Spleen (tissue), 13 donors: ENCODE measurements at places on chromosomes 5 and 9. TPM values are rescaled to one million over a fixed set of nuclear protein-coding genes. Genes with fewer than 3 reads are reported as not detected.

DNA sequence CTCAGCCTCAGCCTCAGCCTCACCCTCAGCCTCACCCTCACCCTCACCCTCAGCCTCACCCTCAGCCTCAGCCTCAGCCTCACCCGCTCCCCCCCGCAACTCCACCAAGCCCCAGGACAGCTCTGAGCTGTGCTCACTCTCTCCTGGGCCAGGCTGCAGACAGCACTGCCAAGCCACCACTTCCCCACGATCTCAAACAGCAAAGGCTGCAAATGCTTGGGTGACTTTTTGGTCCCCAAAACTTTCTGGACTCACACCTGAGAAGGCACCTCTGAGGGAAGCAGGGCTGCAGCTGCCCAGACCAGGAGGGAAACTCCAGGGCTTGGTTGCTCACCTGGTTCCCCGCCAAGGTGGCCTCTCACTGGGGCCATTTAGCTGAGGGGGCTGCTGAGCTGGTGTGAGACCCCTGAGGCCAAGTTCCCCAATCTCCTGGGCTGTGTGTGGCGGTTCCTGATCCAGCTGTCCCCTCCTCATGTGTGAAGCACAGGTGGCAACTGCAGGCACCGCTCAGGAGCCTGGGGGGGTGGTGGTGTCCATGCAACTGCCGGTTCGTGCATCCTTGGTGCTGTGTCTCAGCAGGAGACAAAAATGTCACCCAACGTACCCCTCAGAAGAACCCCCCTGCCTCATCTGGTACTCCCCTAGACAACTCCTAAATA lies 17.8 kb downstream of the MRPL36 start:
- H3K4me1 ChIP-seq: no peaks in the 10 kb centered on the region
- peak; percentile 62 for DNase-seq
- no peak overlapping the region for H3K4me3 ChIP-seq
- H3K36me3 ChIP-seq: no peaks in the 10 kb centered on the region
- H3K27ac ChIP-seq: no peak overlapping the region

The FAM151B gene
- polyA plus RNA-seq: 0.44 TPM

DNA sequence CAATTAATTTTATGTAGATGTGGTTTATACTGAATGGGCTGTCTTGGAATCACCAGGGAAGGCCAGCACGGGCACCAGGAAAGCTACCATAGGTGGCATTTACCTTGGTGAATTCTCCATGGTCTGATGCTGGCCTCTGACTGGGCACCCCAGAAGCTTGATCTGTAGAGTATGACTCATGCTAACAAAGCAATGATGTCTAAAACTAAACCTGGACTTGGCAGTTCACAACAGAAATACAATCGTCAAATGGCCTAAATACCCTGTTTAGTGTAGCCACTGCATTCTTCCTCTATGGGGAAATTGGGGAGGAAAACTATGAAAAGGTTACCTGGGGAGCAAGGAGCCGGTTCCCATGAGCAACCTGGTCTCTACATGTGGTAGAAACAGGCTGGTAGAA lies 98.0 kb downstream of the ATPSCKMT start:
- no peaks in the 10 kb centered on the region for H3K36me3 ChIP-seq
- H3K27me3 ChIP-seq: no peaks in the 10 kb centered on the region
- H3K4me1 ChIP-seq: no peaks in the 10 kb centered on the region
- no peak overlapping the region for H3K4me3 ChIP-seq

The QRFP gene
- 0.13 TPM for polyA plus RNA-seq

- no peaks in the 10 kb centered on the region for H3K4me1 ChIP-seq
Observed at GRCh38 chr9:132811985-132812384, 66.1 kb downstream of the AK8 start.

DNA sequence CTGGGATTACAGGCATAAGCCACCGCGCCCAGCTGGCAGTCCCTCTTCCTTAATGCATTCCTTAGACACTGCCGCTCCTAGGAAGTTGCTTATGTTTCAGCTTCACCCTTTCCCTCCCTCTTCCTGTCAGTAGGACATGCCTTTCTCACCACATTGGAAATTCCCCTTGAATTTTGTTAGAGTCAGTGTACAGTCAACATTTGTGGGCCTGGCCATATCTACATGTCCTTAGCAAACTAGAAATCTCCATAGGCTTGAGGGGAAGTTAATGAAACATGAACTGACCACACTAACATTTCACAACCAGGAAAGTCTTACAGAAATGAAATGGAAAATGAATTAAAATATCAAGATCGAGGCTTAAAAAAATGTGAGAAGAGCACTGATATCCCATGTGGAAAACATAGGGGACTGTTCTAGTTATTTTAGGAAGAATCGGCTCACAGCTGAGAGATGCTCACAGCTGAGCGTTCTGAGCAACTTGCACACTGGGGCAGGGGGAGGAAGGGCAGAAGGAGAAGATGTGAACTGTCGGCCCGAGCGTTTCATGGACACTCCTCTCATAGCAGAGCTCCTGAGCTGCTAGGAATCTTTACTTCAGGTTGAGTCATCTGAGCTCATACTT lies 21.1 kb upstream of the LVRN start:
- H3K4me3 ChIP-seq: no peak overlapping the region
- no peak overlapping the region for H3K27ac ChIP-seq
- no peaks in the 10 kb centered on the region for H3K4me1 ChIP-seq
- no peaks in the 10 kb centered on the region for H3K27me3 ChIP-seq
- no peaks in the 10 kb centered on the region for H3K36me3 ChIP-seq
- no peak for DNase-seq

The CCL27 gene
- 0.08 TPM for polyA plus RNA-seq

The CCNG1 gene
- 91.6 TPM for polyA plus RNA-seq

DNA sequence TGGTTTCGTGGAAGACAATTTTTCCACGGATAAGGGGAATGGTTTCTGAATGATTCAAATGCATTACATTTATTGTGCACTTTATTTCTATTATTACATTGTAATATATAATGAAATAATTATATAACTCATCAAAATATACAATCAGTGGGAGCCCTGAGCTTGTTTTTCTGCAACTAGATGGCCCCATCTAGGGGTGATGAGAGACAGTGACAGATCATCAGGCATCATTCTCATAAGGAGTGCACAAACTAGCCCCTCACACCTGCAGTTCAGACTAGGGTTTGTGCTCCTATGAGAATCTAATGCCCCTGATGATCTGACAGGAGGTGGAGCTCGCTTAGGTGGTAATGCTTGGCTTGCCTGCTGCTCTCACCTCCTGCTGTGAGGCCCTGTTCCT lies 6.4 kb downstream of the ISCA1 start:
- no peak for DNase-seq
- H3K27me3 ChIP-seq: no peaks in the 10 kb centered on the region
- peaks cover 2% of the 10 kb centered on the region for H3K36me3 ChIP-seq
- H3K4me1 ChIP-seq: peaks cover 20% of the 10 kb centered on the region
- no peak overlapping the region for H3K27ac ChIP-seq

DNA sequence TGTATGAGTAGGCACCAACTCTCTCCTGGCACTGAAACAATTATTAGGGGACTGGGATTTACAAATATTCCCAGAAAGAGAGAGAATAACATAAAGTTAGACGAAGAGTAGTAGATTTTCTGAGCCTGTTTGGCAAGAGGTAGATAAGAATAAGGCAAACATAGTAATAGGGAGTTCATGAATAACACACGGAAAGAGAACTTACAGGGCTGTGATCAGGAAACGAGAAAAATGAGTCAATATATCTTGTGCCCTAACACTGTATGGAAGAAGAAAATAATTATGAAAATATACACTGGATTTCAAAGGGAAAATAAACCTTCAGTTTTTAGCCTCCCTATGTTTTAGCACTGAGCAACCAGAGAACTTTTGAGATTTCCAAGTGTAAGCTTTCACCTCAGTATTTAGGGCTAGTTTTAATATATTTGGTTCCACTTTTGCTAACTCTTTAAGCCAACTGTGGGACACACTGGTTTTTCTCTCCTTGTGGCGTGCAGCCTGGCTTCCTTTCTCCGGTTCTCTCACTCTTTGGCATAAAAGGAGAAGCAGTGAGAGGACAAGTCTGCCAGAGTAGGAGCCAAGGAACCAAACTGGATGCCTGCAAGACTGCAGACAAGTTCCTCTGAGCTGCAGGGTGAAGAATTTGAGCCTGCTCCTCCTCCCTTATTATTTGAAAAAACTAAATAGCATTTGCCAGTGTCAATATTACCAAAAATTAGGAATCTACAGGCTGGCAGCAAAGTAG lies 6.6 kb upstream of the KCNN2 start:
- DNase-seq: no peak
- no peak overlapping the region for H3K27ac ChIP-seq
- H3K36me3 ChIP-seq: no peaks in the 10 kb centered on the region
- peaks cover 22% of the 10 kb centered on the region for H3K27me3 ChIP-seq

DNA sequence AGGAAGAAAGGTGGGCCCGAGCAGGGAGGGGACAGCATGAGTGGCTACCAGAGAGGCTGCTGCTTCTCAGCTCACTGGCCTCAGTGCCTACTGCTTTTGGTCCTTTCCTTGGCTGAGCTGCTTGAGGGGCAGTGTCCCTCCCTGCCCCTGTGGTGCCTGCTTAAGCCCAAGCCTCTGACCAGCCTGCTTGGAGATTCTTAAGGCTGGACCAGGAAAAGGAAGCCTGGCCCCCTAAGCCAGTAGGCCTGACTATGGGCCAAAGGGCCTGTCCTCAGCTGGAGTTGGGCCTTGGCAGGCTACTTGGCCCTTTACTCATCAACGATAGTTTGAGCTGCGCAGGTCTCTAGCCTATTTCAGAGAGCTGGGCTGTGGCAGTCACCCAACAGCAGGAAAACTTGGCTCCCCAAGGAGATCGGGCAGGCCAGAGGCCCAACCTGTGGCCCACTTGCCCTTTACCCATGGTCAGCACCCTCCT lies 24.9 kb downstream of the TCF7 start:
- peak; percentile 52 for DNase-seq
- peaks cover 61% of the 10 kb centered on the region for H3K4me1 ChIP-seq
- H3K4me3 ChIP-seq: no peak overlapping the region
- peak overlapping the region; percentile 60 for H3K27ac ChIP-seq
- H3K36me3 ChIP-seq: peaks cover 48% of the 10 kb centered on the region

The CENPK gene
- 7.7 TPM for polyA plus RNA-seq

GRCh38 chr5:122311497-122311960 lies 508 bp upstream of the SNCAIP start:
- H3K27me3 ChIP-seq: peaks cover 15% of the 10 kb centered on the region
- H3K4me3 ChIP-seq: peak overlapping the region; percentile 70
- DNase-seq: no peak
- H3K36me3 ChIP-seq: no peaks in the 10 kb centered on the region
- H3K4me1 ChIP-seq: peaks cover 23% of the 10 kb centered on the region

DNA sequence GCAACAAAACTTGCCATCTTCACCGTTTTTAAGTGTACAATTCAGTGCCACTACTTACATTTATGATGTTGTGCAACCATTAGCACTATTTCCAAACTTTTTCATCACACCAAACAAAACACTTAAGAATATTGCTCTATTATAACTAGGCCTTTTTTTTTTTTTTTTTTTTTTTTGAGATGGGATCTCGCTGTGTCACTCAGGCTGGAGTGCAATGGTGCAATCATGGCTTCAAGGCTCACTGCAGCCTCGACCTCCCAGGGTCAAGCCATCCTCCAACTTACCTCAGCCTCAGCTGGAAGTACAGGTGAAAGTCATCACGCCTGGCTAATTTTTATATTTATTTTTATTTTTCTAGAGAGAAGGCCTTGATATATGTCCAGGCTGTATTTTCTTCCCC lies 22.3 kb upstream of the LMNB1 start:
- H3K4me3 ChIP-seq: no peak overlapping the region
- H3K27ac ChIP-seq: no peak overlapping the region
- H3K27me3 ChIP-seq: no peaks in the 10 kb centered on the region
- no peaks in the 10 kb centered on the region for H3K36me3 ChIP-seq

The ZNF618 gene
- polyA plus RNA-seq: 2.4 TPM

The GARIN3 gene
- polyA plus RNA-seq: not detected

DNA sequence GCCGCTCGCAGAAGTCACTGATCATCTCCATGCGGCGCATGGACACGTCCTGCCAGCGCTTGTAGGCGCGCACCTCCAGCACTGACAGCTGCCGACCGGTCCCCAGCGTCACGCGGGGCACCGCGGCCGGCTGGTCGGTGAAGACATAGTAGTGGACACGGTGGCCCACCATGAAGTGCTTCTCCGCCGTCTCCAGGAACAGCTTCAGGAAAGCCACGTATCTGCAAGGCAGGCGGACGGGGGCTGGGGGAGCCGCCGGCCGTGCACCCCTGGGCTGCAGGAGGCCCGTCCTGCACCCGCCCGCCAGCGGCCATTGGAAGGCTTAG lies 18.9 kb downstream of the ABO start:
- peaks cover 10% of the 10 kb centered on the region for H3K27me3 ChIP-seq
- peaks cover 8% of the 10 kb centered on the region for H3K4me1 ChIP-seq
- H3K36me3 ChIP-seq: no peaks in the 10 kb centered on the region
- H3K4me3 ChIP-seq: no peak overlapping the region
- no peak overlapping the region for H3K27ac ChIP-seq
- no peak for DNase-seq

The IGIP gene
- 6.4 TPM for polyA plus RNA-seq

GRCh38 chr5:139636207-139636792 lies 11.8 kb upstream of the CXXC5 start:
- peak overlapping the region; percentile 91 for H3K27ac ChIP-seq
- peak overlapping the region; percentile 4 for H3K4me3 ChIP-seq

The FUT7 gene
- polyA plus RNA-seq: 6.9 TPM
